WERI-Rb-1 (cell line): ENCODE measurements at places on chromosomes 11 and 22.

DNA sequence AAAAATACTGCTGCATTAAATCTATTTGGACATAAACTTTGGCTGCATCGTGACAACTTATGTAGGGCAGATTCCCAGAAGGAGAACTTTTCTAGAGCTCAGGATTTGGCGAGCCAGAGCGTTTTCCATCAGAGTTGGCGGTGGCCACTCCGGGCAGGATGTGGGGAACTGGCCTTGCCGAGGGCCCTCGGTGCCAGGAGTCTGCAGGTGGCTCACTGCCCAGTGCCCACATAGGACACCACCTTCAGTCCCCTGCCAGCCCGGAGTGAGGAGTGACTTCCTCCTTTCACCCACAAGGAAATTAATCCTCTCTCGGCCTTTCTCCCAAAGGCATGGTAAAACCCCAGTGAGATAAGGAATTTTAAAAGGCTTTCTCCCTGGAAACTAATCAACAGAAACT lies 1.6 kb upstream of the LGALS2 start:
- DNase-seq, result no peak

GRCh38 chr11:73297702-73298101 lies 10.4 kb upstream of the ARHGEF17 start:
- DNase-seq, result no peak

- peak; percentile 89 for DNase-seq
These were observed 272.5 kb downstream of the BUD13 start for GRCh38 chr11:116500026-116500946.

DNA sequence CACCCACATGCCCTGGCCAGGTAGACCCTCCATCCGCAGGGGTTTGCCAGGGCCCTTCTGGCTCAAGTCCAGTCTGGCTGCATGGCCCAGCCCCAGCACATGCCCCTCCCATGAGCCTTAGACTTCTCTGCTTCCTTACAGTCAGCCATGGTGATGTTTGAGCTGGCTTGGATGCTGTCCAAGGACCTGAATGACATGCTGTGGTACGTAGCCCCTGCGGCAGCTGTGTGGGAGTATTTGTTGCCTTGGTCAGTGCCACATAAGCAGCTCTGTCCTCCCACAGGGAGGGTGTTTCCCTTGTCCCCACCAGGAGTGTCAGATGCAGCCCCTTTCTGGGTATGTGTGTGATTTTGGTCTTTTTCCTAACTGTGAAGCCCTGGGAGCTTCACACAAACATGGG lies 17.5 kb downstream of the CDC45 start:
- no peak for DNase-seq

DNA sequence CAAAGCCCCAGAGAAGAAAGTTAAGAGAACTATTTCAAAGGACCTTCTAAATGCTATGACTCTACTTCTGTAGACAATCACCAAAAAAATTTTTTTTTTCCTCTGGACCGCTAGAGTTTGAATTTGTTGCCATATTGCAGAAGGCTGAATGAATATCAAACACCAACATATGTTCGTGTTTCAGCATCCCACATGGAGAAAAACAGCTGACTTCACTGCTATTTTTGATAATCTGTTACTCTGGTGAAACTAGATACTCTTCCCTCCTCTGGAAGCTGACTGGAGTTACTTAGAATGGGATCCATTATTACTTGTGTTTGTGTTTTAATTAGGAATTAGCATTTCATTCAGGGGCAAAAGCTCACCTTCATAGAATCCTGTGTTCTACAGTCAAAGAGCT lies 447.0 kb downstream of the AASDHPPT start:
- no peak for DNase-seq

DNA sequence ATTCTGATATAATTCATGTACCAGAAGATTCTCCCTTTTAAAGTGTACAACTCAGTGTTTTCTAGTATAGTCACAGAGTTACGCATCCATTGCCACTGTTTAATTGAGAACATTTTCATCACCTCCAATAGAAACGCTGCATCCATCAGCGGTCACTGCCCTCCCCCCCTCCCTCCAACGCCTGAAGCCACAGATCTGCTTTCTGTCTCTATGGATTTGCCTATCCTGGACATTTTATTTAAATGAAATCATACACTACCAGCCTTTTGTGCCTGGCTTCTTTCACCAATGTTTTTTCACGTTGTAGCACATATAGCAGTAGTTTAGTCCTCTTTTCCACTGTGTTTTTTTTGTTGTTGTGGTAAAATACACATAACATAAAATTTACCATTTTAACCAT lies 22.8 kb downstream of the TCP11L1 start:
- no peak for DNase-seq

DNA sequence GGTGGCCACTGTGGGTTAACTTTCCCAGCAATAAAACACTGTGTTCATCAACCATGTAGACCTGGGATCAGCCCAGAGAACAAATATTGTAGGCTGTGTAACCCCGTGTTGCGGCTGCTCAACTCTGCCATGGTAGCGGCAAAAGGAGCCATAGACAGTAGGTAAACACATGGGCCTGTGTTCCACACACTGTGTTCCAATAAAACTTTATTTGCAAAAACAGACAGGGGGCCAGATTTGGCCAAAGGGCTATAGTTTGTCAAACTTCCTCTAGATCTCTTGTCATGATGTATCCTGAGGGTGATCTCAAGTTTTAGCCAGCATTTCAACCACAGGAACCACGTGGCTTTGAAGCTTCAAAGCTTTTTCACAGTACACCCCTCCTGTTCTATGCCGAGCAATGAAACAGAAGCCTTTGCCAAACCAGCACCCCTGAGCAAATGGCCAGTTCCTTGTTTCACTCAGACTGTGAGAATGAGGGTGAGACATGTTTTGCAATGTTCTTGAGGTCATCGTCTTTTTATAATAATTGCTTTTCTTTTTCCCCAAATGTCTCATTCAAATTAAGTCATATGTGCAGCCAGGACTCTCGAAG lies 49.9 kb upstream of the FADD start:
- no peak for DNase-seq

- DNase-seq, result peak; percentile 71
These were observed 84.6 kb downstream of the SWAP70 start for GRCh38 chr11:9748361-9748970.

DNA sequence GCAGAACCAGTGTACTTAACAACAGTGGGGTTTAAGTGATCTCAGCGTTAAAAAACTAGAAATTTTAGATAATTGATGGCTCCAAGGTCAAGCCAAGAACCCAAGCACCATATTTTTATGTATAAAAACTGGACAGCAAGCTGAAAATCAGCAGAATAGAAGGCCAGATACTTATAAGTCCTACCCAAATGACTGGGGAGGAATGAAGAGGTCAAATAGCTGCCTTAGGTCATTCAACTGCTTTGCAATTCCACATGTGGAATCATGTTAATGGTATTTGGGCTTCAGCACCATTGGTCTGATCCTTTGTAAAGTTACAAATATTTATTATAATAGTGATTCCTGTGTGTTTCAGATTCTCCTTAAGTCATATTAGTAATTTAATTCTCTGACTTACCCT lies 108.4 kb downstream of the FAT3 start:
- no peak for DNase-seq

- DNase-seq, result no peak
These were observed 579 bp upstream of the CYB5R2 start for GRCh38 chr11:7673724-7674434.

GRCh38 chr11:65471447-65471891 lies 27.4 kb upstream of the MALAT1 start:
- DNase-seq, result peak; percentile 83

- DNase-seq, result no peak
These were observed 40.3 kb downstream of the RIBC2 start for GRCh38 chr22:45453764-45454163.

DNA sequence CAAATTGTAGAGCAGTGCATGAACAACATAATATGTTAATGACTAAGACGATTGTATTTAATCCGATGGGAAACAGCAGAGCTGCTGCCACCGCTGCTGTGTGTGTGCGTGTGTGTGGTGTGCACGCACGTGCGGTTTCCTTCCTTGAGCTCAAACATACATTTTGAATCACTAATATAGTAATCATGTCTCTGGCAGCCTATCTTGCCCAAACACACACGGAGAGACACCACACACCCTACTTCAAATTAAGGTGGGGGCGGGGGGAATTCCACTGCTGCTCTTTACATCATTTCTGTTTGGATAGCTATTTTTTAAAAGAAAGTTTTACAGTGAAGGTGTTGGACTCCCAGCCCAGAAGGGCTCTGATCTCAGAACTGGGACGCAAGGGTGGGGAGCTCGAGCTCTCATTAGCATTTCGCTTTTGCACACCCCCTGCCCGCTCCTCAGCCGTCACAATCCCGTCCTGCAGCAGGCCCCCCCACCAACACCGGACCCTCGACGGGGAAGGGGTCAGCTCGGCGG lies 651 bp upstream of the FAM83F start:
- DNase-seq, result peak; percentile 62

DNA sequence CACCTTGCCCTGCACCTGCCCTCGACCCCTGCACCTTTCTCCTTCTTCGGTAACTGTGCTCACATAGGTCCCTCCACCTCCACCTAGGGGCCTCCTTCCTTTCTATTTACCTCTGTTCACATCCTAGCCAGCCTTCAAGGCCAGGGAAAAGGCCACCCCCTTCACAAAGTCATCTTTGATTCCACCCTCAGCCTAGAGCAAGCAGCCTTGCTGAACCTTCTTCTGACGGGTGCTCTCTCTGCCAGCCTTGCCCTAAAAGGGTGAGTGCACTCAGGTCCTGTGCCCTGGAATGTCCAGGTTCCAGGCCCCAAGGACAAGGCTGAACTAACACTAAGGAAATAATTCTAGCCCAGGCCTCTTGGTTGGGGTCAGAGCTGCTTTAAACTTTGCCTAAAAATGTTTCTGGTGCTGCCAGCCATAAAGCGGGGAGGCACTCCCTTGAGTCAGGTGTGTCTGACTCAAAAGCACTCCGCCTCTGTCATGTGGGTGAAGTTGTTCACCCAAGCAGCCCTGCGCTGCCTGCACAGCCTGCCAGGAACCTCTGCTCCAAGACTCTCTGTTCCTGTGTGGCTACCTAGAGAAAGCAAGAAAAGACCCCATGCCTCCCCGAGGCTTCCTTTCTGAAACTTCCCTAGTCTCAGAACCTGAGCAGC lies 9.2 kb upstream of the FAM83F start:
- no peak for DNase-seq

GRCh38 chr11:20131788-20132666 lies 28.2 kb downstream of the DBX1 start:
- peak; percentile 64 for DNase-seq

GRCh38 chr11:110886288-110886970 lies 174.2 kb upstream of the ARHGAP20 start:
- peak; percentile 22 for DNase-seq

DNA sequence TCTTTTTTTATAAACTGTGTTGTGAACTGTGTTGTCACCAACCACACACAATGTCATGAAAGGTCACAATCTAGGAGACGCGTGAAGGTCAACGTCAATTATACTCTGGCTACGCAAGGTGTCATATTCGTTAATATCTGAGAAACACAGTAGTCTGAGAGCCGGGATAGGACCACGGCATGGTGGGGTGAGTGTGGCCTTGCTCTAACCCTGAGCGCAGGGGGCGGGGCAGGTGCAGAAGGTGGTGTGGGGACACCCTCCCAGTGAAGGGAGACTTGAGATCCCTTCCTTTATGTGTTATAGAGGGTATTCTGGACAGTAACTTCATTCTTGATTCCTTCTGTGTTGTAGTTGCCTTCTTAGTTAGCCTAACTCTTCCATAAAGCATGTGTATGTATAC lies 883.0 kb downstream of the OPCML start:
- no peak for DNase-seq

- DNase-seq, result peak; percentile 14
These were observed 162.3 kb downstream of the LARGE1 start for GRCh38 chr22:33757802-33758483.

- no peak for DNase-seq
These were observed 90.9 kb downstream of the OSBP2 start for GRCh38 chr22:30785527-30785926.

- no peak for DNase-seq
These were observed 3.5 kb upstream of the AMPD3 start for GRCh38 chr11:10451426-10452116.

DNA sequence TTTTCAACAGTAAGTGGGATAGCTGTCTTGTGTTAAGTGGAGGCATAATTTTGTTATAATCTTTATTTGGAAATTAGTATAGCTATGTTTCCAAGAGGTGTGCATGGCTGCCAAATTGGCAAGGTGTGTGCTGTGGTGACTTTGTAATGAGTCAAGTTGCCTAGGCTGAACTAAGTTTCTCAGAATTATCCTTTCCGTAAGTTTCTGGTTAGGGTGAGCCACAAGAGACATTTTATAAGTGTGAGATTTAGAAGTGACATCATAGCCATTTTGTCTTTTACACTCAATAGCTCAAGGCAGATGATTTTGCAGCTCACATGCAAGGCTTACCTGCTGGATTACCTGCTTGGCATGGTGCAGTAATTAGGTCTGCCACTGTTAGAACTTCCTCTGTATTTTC lies 90.3 kb downstream of the C11orf87 start:
- DNase-seq, result no peak

GRCh38 chr11:9535189-9535781 lies 38.2 kb upstream of the WEE1 start:
- DNase-seq, result peak; percentile 63

GRCh38 chr22:48448821-48449220 lies 1378.9 kb downstream of the BRD1 start:
- no peak for DNase-seq

GRCh38 chr11:13276454-13276831 lies 1.1 kb upstream of the BMAL1 start:
- DNase-seq, result no peak

GRCh38 chr22:44811141-44811540 lies 58.8 kb downstream of the ARHGAP8 start:
- DNase-seq, result no peak

DNA sequence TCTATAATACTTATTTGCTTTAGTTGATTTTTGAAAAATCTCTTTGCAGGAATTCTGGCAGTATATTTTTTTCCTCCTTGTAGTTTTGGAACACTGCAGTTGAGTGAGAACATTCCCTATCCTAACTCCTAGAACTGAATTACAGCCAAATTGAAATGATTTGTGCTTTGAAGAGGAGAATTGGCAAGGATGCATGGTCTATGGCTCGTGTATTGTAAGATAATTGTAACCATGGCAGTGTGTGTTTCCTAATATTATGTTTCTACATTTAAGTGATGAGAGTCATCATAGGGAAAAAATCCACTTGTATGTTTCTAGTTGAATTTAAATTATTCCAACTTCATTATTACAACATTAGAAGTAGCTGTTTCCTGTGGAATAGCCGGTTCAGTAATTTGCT lies 80.9 kb upstream of the MYO18B start:
- DNase-seq, result no peak

GRCh38 chr22:37334461-37334858 lies 52.2 kb downstream of the CYTH4 start:
- DNase-seq, result no peak
